ENCODE measurements at places on chromosomes 2 and 18.

DNA sequence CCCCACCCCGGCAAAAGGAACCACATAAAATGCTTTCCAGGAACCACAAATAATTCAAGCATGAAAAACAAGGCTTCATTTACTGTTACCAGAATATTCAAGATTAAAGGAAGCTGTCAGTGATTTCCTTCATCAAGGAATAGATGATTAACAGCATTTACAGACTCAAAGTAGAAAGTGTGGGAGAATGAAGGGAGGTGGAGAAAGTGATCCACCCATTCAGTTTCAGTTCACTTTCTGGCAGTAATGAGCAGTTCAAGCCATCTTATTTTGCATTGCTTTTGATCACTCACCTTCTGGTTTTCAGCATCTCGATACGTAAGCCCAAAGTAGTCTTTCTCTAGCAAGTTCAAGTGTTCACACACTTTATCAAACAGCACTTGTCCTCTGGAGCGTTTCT is 99.0 kb downstream of the EPB41L3 start:
- DNase-seq: no peak

- peak; percentile 90 for DNase-seq
Measured at GRCh38 chr2:27211943-27212625, at the start of the genes ATRAID and SLC5A6. Gene ATRAID (plus strand): TSS chr2:27212041. CDS start chr2:27212369, 328 bp downstream. Gene SLC5A6 (minus strand): TSS chr2:27212268. CDS start chr2:27207650, 4,618 bp downstream.

DNA sequence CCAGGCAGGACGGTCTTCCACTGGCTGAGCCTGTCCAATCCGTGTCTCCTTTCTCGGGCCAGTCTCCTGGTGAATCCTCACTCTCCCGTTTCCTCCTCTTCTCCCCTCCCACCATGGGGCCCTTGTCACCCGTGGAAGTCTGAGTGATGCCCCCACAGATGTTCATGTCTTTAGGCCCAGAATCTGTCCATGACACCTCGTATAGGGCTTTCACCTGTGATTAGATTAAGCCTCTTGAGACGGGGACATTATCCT is 193.5 kb downstream of the ZFP36L2 start:
- no peak for DNase-seq

GRCh38 chr2:239051891-239052445 is 204.1 kb downstream of the TWIST2 start:
- no peak for DNase-seq

GRCh38 chr2:95551055-95551568 is 40.7 kb upstream of the TRIM43 start:
- DNase-seq: no peak

DNA sequence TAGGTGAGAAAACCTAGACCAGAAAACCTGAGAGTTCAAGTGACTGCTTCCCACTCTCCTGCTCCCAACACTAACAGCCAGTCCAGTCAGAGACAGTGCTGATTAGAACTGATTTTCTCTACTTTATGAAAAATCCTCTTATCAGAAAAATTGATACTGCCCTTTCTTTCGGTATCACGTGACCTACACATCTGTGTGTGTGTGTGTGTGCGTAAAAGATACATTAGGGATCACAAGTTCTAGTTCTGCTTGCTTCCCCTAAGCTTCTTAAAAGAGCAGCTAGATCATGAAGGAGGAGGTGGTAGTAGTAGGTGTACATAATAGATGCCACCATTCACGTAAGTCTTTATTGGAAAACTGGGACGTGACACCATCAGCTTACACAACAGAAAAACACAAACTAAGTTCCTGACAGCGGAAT is 1.5 kb downstream of the ARL5A start:
- DNase-seq: peak; percentile 57

- DNase-seq: no peak
Measured at GRCh38 chr18:62105376-62105775, 81.5 kb downstream of the PIGN start.

GRCh38 chr2:75047992-75048625 is 89.7 kb downstream of the POLE4 start:
- DNase-seq: no peak

GRCh38 chr2:30235859-30236535 is 4.7 kb downstream of the LBH start:
- DNase-seq: no peak

DNA sequence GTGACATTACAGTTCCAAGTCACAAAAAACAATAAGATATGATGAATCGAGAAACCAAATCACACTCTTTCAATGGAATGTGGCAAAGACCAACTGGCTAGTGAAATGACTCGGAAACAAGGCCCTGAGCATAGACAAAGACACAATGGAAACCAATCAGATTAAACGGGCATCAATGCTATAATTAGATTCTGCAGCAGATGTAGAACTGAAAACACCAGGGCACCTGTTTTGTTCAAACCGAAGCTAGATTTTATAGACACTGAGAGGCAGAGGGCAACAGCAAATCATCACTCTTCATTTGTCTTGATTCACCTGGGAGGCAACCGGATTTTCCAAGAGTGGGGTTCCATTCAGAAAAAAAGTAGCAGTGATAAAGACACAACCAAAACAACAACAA is 92.8 kb upstream of the BARD1 start:
- DNase-seq: no peak

DNA sequence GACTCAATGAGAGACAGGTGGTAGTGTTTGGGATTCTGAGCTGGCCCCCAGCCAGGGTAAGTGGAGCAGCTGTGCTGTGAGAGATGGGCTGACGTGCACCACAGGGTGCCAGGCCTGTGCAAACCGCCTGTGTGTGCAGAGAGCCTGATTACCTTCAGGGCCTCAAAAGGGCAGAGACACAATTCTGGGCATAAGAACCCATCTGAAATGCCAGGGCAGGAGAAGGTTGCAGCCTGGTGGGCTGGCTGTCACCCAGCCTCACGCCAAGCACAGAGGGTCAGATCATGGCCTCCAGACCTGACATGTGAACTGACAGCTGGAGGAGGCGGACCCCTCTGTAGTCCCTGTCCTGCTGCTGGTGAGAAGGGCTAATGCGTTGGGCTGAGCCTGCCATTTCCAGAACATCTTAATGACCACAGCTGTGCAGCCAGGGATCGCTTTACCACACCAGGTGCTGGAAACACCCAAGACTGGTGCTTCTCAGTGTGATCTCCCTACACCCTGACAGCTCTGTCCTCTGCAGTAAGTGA is 100.9 kb downstream of the ARL4C start:
- DNase-seq: no peak

DNA sequence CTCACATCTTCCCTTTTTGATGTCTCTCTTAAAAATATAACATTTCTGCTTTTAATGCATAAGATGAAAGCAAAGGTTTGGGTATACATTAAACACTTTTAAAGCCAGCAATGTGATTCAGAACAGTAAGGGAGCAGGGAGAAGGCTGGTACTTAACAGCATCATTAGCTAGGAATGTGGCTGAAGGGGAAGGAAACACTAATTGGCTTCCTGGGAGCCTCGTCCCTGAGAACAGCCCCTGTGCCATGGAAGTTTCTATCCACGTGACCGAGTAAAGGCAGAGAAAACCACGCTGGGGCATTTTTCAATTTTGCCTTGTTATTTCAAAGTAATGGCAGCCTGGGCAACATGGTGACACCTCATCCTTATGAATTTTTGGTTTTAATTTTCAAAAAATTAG is 109.2 kb upstream of the GPC1 start:
- no peak for DNase-seq

- DNase-seq: no peak
Measured at GRCh38 chr2:24353364-24353763, 7.0 kb downstream of the ITSN2 start.

DNA sequence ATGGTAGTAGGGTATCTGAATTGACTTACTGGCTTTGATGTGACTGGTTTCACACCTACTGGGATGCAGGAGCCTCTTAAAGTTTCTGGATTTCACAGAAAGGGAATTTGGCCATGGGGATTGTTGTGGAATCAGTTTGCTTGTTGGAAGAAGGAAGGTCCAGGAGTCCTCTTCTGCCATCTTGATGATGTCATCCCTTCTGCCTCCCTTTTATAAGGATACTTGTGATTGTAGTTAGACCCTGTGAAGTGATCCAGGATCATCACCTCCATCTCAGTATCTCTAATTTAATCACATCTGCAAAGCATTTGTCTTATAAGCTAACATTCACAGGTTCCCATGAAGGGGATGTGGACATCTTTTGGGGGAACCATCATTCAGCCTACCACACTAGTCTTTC is 79.5 kb downstream of the CCDC138 start:
- DNase-seq: no peak

DNA sequence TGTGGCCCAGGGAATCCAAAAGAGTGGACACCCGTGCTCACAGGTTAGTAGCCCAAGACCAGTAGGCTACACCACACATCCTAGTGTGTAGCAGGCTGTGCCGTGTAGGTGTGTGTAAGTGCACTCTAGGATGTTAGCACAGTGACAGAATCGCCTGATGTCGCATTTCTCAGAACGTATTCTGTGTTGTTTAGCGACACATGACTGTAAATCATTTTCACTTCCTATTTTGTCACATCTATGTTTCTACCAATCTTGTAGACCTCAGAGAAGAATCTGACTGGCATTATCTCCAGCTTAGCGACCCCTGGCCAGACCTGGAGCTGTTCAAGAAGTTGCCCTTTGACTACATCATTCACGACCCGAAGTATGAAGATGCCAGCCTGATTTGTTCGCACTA is 45.1 kb downstream of the NTSR2 start:
- DNase-seq: peak; percentile 4

GRCh38 chr2:189487283-189488007 is 46.2 kb downstream of the WDR75 start:
- no peak for DNase-seq

GRCh38 chr2:202861987-202862386 is 9.6 kb downstream of the ICA1L start:
- DNase-seq: no peak

- no peak for DNase-seq
Measured at GRCh38 chr18:78977637-78978348, 1.8 kb upstream of the SALL3 start.

- no peak for DNase-seq
Measured at GRCh38 chr2:107264184-107264583, 378.2 kb upstream of the ST6GAL2 start.

GRCh38 chr2:219634951-219635751 is 7.7 kb downstream of the SLC4A3 start:
- no peak for DNase-seq

GRCh38 chr18:58135701-58136331 is 91.8 kb downstream of the NEDD4L start:
- peak; percentile 77 for DNase-seq

DNA sequence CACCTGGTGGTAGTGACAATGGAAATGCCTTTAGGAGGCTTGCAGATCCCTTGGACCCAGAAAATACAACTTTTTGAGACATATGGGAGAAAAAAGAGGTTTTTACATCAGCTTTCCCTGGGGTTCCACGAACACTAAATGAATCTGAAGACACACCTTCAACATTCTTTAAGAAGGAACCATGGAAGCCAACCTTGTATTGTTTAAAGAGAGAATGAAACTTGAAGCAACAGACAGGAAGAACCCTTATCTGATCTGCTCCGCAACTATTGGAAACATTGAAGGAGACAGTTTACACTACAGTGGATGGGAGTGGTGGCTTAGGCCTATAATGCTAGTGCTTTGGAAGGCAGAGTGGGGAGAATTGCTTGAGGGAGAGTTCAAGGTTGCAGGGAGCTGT is 190.4 kb downstream of the LAMA1 start:
- DNase-seq: no peak

- DNase-seq: no peak
Measured at GRCh38 chr2:10814142-10814541, 1.6 kb upstream of the PDIA6 start.

DNA sequence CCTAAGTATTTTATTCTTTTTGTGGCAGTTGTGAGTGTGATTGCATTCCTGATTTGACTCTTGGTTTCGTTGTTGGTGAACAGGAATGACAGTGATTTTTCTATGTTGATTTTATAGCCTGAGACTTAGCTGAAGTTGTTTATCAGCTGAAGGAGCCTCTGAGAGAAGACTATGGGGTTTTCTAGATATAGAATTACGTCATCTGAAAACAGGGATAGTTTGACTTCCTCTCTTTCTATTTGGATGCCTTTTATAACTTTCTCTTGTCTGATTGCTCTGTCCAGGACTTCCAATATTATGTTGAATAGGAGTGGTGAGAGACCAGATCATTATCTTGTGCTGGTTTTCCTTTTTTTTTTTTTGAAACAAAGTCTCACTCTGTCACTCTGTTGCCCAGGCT is 18.0 kb upstream of the NOL4 start:
- DNase-seq: no peak

DNA sequence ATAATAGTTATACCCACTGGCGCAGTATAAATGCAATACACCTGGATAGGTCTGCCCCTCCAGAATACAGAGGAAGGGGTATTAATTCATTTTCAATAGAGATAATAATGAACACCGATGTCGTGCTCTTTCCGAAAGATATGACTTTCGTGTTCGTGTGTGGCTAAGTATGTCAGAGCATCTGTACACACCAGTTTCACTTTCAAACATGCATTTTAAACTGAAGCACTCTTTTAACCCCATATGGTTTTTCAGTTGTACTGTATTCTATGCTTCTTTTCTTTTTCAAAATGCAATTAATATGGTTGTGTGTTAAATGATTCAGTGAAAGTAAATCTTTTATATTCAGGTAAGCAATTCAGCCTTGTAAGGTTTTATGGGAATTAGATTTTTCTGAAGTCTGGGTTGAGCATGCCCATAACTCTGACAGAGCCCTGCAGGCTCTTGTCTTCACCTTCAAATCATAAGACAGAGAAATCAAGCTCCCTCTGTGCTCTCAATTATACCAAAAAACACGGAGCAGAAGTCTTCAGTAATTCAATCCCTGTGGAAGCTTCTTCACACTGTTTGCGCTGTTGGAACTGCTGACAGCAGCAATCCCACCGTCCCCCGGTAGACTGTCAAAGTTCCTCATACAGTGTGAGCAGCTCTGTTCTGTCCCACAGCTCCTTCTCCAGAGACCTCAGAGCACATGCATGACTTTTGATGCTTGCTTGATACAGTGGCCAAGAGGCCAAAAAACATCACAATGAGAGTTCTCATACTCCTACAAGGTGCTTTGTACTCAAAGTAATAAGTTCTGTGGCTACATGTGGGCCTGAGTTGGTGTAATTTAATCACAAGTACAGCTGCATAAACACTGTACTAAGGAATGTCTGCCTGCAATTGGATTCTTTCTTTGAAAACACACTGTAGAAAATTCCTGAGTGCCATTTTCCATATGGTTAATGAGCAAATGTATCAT is 186.8 kb downstream of the ZNF521 start:
- peak; percentile 17 for DNase-seq

- DNase-seq: peak; percentile 57
Measured at GRCh38 chr2:26942543-26943295, 27.7 kb upstream of the MAPRE3 start.

GRCh38 chr2:226759768-226760167 is 39.9 kb downstream of the IRS1 start:
- no peak for DNase-seq

GRCh38 chr2:106827158-106827557 is 58.8 kb downstream of the ST6GAL2 start:
- DNase-seq: no peak

GRCh38 chr18:63953811-63954210 is 4.7 kb downstream of the HMSD start:
- DNase-seq: no peak

GRCh38 chr2:161128885-161129284 is 31.3 kb upstream of the TANK start:
- no peak for DNase-seq

DNA sequence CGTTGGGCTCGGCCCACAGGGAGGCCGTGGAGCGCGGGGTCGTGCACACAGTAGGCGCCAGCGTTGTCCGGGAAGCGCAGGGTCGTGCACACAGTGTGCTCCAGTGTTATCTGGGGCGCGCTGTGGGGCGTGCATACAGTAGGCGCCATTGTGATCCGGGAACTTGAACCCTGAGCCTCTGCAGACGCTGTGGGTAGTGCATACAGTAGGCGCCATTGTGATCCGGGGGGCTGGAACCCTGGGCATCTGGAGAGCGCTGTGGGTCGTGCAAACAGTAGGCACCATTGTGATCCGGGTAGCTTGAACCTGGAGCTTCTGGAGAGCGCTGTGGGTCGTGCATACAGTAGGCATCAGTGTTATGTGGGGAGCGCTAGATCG is 793 bp downstream of the ZNF236 start:
- DNase-seq: no peak
